ENCODE measurements at places on chromosomes 16 and 17.

- no peak for DNase-seq
Measured at GRCh38 chr17:75795820-75796607, 11.4 kb downstream of the UNK start.

DNA sequence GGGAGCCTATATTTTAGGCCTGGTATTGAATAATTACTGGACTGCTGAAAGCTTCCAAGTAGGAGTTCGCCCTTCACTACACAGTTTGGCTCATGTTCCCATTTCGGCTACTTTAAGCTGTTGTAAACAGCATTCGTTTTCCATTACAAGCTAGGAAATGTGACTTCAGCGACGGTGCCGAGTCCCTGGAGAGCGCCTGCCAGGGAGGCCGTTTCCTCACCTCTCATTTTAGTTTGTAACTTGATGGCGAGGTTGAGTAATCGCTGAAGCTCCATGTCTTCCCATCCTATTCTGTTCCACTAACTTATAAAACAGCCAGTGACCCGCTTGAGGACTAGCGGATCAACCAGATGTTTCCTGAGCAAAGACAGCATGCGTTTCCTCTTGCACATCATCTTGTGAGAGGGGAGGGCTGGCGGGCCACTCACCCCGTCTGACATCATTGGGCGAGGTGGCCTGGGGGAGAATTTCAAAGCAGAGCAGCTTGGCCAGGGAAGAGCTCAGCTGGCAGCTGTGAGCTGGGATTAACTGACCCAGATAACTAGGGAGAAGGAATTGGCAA lies 32.9 kb downstream of the PCTP start:
- no peak for DNase-seq

GRCh38 chr16:86897486-86897885 lies 319.1 kb downstream of the FOXL1 start:
- no peak for DNase-seq

- DNase-seq = no peak
Measured at GRCh38 chr16:17177959-17178905, 292.5 kb downstream of the XYLT1 start.

DNA sequence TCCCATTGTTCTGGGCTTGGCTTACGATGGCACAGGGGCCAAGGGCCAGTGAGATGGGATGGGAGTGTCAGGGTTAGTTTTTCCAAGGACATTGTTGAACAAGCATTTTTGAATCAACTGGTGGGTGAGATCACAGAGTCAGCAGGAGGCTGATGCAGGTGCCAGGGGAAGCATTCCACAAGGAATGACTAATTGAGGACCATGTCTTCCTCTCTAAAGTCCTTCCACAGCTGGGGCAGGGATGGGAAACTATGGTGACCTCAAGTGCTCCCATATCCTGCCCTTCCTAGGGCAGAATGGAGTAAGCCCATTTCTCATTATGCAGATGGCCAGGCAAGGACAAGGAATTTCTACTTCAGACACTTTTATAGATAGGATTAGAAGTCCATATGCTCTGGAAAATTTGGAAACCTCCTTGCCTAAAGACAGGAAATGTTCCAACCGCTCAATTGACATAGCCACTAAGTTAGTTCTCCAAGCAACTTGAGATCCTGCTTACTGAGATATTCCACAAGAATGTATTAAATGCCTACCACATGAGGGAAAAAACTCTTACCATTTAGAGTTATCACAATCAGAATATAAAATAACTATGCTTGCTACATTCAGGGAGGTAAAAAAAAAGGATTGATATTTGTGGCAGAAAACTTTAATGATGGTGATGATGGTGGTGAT lies 21.2 kb upstream of the ENGASE start:
- DNase-seq = no peak

DNA sequence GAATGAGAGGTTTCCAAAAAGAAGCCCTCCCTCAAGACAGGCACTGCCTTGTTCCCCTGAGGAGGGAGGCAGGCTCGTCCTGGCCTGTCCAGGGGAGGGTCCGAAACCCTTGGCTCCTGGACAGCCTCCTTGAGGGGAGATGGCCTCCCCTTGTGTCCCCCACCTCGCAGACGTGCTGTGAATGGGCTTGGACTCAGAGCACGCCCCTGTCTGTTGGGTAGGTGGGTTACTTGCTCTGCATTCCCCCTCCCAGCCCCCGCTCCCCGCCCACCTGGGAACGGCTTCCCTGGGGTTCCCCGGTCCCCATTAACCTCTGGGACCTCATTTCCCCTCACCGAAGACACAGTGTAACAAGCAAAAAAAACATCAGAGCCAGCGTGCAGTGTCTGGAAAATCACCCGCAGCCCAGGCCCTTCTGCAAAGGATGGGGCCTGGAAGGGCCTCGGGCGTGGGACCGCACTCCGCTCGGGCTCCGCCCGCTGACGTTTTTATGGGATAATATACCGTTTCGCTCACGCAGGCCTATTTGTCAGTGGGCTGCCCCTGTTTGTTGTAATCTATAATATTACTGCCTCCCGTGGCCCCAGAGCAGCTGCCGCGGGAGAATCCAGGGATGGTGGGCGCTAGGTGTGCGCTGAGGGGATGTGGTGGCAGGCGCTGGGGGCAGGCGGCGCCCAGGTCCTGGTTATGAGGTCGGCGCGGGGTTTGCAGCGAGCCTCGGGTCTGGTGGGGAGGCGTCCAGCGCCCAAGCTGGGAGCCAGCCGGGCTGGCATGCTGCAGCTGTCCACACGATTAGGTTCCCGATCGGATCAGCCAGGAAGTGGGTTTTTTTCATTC lies 11.1 kb downstream of the BAHCC1 start:
- DNase-seq = no peak

DNA sequence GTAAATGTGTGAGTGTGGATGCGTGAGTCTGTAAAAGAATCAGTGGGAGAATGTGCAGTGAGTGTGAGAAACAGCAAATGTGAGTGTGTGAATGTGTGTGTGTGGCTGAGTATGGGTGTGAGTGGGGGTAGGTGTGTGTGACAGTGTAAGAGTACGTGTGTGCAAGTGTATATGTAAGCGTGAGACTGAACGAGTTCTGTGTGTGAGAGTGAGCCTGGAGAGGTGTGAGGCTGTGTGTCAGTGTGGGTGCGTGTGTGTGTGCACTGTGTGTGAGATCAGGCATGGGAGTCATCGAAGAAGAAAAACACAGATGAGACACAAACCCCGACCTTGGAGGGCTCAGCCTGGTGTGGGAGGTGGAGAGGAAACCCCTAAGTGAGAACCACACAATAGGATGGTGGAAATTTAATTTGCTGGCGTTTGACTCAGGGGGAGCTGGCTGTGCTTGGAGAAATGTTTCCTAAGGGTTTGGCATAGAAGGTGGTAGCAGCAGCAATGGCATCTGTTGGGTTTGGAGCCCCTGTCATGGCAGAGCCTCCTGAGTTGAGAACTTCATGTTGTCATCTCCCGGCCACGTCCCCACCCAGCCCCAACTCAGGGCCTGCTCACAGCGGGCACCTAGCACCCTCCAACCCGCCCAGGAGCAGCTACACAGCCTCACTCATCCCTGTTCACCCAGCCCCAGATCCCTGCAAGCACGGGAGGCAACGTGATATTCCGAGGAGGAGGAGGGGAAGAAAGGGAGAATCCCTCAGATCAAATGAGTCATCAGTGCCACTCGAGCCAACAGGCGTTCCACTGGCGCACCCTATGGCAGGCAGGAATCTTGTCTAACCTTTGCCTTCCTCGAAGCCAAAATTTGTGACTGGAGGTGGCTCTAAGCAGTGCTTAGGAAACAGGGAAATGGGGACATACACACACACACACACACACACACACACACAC lies 14.3 kb upstream of the NUBP1 start:
- DNase-seq = peak; percentile 14

- DNase-seq = no peak
Measured at GRCh38 chr17:49553676-49554335, 21.9 kb upstream of the NXPH3 start.

GRCh38 chr16:10983159-10983558 lies 38.8 kb downstream of the CLEC16A start:
- no peak for DNase-seq

- no peak for DNase-seq
Measured at GRCh38 chr17:17832032-17832363, 4.8 kb downstream of the SREBF1 start.

GRCh38 chr17:13268791-13269595 lies 251.2 kb upstream of the ELAC2 start:
- no peak for DNase-seq

GRCh38 chr16:75074920-75075687 lies 41.5 kb downstream of the LDHD start:
- no peak for DNase-seq

- DNase-seq = no peak
Measured at GRCh38 chr16:30149250-30149930, 26.4 kb upstream of the MAPK3 start.

DNA sequence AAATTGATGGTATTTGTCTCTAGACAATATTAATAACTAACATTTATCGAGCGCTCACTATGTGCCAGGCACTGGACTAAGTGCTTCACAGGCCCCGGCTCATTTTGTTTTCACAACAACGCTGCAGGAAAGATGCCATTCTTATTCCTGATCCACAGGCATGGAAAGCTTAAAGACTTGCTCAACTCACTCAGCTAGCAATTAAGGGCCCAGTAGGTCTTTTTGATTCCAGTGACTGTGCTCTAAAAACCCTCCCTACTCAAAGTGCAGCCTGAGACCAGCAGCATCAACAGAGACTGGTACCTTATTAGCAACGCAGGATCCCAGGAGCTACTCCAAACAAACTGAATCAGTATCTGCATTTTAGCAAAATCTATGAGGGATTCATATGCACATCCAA lies 35.3 kb downstream of the CUEDC1 start:
- no peak for DNase-seq

DNA sequence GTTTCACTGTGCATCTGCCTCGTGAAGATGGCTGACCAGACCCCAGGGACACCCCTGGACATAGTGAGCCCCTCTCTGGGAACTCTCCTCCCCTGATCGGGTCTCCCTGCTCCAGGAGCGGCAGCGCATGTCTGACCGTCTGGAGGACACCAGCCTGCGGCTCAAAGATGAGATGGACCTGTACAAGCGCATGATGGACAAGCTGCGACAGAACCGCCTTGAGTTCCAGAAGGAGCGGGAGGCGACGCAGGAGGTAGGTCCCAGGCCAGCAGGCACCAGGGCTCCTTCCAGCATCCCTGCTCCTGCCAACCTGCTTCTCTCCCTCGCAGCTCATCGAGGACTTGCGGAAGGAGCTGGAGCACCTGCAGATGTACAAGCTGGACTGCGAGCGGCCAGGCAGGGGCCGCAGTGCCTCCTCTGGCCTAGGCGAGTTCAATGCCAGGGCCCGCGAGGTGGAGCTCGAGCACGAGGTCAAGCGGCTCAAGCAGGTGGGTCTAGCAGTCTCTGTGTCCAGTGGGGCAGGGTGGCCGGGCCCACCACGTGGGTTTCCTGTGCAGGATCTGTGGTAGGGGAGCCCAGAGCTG lies 136.9 kb downstream of the RAB11FIP4 start:
- no peak for DNase-seq

DNA sequence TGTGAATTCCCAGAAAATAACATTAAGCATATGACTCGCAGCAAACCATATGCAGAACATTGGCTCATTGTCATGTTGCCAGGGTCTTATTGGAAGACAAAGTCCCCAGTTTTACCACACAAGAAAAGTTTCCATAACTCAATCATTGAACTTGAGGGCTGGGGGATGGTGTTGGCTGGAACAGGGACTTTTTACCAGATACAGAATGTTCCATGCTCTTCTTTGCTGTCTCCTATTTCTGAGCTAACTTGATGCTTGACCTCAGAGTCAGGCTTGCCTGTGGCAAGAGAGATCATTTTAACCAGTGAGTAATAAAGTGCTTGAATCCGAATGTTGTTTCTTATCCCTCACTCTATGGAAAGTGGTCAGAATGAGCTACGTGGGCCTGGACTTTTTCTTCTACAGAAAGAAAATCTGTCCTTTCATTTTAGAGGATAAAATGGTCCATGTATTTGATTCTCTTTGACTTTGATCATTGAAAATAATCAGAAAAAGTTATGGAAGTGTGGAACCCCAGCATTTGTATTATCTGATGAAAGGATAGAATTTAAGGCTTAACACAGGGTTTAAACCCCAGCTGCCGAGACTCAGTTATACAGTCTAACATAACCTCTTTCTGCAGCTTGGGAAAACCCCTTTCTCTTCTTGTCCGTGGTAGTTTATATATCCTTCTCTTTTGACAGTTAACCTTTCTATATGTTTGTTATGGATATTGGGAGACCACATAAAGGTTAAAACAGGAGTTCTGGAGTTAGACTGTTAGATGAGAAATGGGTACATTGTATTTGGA lies 67.0 kb downstream of the TUBD1 start:
- DNase-seq = no peak

- DNase-seq = peak; percentile 70
Measured at GRCh38 chr17:73349138-73349537, 37.3 kb upstream of the CDC42EP4 start.

GRCh38 chr16:521381-522210 lies 5.9 kb upstream of the CAPN15 start:
- no peak for DNase-seq

DNA sequence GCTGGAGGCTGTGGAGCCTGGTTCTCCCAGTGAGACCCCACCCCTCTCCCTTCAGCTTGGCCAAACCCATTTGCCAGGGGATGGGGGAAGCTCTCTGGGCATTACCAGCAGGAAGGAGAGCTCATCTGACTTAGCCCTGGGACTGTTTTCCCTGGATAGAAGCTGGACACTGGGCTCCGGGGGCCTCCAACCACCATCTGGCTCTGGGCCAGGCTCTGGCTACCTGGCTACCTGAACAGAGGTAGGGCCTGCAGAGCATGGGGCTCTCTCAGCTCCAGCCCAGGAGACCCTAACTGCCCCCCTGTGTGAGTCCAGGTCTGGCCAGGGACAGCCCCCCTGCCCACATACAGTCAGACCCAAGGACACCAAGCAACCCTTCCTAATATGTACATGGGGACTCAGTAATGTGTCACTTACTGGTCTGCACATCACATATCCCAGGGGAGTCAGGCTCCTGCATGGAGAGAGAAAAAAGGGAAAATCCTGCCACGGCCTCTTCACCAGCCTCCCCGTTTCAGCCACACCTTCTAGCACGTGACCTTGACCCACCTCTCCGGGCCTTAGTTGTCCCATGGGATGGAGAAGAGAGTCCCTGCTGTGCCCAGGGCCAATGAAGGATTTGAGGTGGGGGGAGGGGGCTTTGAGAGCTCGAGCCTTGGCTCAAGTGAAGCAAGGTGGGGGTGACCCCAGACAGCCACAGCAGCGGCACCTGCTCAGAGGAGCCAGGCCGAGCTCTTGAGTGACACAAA lies 13.8 kb downstream of the CNGB1 start:
- DNase-seq = no peak

- no peak for DNase-seq
Measured at GRCh38 chr16:868846-869822, 68.6 kb upstream of the GNG13 start.

GRCh38 chr17:7079581-7080455 lies at the start of gene CLEC10A:
Gene CLEC10A (minus strand): TSS chr17:7080251. CDS start chr17:7078812, 1,439 bp downstream.
- no peak for DNase-seq
